ENCODE measurements at places on chromosomes 5 and 9.

- DNase-seq: no peak
Observed at GRCh38 chr9:121050128-121050988, at the start of gene C5. Gene C5, minus strand, starts transcription at chr9:121050275. Its CDS starts 29 bp downstream, at chr9:121050246.

- no peak for DNase-seq
Observed at GRCh38 chr9:95460518-95461164, 56.1 kb downstream of the PTCH1 start.

DNA sequence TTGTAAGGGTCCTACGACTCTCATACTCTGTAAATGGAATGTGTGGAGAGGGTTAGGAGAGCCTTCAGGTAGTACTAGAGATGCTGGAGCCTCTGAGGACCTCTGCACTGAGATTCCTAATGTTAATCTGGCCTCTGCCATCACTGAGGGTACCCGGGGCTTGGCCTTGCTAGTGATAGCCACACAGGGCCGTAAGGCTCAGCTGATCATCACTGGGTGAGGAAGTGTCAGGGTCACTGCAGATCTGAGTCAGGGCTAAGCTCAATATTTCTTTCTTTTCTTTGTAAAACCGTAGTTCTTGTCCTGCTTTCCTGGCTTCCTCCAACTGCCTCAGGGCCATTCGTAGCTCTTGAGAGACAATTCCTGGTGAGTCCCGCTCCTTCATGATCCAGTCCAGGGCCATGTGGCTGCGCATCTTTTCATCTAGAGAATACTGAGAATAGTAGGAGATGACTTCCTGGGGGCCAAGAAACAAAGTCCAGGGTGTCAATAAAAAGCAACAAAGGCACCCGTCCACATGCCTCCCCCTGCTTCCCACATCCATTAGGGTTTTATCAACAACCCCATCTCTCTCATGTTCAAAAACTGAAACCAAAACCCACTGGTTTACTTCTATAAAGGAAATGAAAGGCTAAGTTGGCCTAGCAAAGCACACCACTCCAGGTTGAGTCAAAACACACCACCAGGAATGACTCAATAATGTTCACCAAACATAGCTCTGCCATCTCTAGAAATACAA lies 47.7 kb downstream of the LIX1 start:
- no peak for DNase-seq

DNA sequence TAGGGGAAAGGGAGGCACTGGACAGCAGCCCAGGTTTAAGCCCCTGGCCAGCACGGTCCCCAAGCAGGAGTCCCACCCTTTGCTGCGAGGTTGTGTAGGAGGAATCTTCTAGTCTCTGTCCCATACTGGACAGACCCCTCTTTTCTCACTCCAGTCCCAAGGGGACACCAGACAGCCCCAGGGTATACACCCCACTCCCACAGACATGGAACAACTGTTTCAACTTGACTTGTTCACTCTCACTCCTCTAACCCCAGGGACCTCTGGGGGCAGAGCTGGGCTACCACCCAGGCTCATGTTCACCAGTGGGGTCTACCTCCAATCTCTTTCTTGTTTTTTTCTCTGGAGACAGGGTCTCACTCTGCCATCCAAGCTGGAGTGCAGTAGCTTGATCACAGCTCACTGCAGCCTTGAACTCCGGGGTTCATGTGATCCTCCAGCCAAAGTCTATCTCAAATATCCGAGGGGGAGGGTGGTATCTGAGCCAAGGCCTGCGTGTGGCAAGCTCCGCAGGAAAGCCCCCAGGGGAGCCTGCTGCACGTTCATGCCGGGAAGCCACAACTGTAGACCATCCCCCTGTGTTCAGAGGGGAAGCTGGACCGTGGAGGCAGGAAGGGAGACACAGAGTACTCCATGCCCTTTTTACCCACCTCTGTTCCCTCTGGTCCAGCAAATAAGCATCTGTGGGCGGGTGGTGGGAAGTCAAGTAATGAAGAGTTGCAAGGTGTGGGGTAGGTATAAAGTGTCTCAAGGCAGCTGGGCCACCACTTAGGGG lies 1.8 kb downstream of the PTGES2 start:
- DNase-seq: no peak

GRCh38 chr5:92969191-92969780 lies 611.7 kb downstream of the NR2F1-AS1 start:
- no peak for DNase-seq

- DNase-seq: no peak
Observed at GRCh38 chr5:160007514-160007913, 1.4 kb upstream of the TTC1 start.

GRCh38 chr9:5008202-5008601 lies 23.1 kb downstream of the JAK2 start:
- no peak for DNase-seq

DNA sequence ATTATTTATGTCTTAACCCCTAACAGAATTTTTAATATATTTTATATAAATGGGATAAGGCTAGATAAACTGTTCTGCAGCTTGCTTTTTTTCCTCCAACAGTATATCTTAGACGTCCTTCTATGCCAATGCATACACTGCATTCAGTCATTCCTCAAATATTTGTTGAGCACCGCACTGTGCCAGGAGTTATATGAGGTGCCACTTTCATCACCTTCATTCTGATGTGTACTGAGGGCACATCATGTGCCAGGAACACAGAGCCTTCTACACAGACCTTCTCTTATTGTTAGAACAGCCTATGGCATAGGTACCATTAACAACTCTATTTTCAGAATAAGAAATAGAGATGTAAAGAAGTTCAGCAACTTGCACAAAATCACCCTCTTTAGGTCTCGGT lies 570.1 kb downstream of the CDK5RAP2 start:
- DNase-seq: no peak

DNA sequence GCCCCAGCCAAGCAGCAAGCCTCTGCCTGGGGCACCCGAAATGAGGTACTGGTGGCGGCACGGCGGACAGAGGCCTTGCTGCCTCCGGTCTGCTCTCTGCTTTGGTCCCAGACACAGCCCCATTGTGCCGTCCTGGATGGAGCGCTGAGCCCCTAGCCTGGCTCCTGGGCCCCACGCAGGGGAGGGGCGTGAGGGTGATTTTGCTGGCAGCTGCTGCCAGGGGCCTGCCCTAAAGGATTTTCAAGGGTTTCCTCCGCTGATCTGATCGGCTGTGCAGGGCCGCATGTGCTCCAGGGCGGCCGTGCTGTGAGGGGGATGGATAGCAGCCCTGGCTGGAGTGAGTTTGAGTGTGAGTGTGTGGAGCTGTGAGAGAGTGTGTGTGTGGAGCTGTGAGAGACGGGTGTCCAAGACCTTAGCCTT lies 1.3 kb downstream of the GPSM1 start:
- no peak for DNase-seq
